GOT3 (cell line): ENCODE measurements at places on chromosomes 3 and 15.

- no peak for DNase-seq
Measured at GRCh38 chr3:185992831-185993374, 55.1 kb upstream of the TRA2B start.

- DNase-seq, result no peak
Measured at GRCh38 chr3:49787536-49787935, 1.2 kb upstream of the IP6K1 start.

- no peak for DNase-seq
Measured at GRCh38 chr15:45443645-45444044, 65.3 kb upstream of the GATM start.

GRCh38 chr3:32123620-32124019 is 17.2 kb downstream of the GPD1L start:
- DNase-seq, result no peak

DNA sequence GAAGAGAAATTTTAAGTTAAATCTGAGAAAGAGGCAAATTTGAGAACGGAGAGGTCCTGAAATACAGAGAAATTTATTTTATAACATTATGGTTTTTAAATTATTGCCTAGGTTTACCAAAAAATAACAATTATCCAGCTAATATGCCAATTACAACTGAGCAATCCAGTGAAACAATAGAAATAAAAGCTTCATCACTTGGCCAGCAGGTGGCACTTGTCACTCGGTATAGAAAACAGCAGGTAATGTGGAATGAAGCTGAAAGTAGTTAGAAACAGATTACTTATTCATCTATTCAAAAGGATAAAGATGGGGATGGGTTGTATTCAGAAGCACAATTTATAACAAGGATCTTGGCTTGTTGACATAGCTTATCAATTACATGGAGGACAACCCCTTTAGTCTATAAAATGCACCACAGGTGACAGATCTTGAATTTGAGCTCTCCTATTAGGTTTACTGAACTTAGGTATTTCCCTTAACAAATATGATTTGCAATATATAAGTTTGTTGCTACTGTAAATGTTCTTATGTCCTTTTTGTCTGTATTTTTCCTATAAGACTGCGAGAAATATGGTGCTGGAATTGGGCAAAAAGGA is 70.1 kb upstream of the GUCA1C start:
- DNase-seq, result no peak

- no peak for DNase-seq
Measured at GRCh38 chr3:80007522-80007921, 239.7 kb upstream of the ROBO1 start.

GRCh38 chr3:126126286-126126685 is 42.4 kb upstream of the SLC41A3 start:
- no peak for DNase-seq

- peak; percentile 75 for DNase-seq
Measured at GRCh38 chr15:74417225-74417624, 16.5 kb downstream of the SEMA7A start.

GRCh38 chr15:34109797-34110663 is 8.1 kb downstream of the PGBD4 start:
- DNase-seq, result no peak

- DNase-seq, result no peak
Measured at GRCh38 chr3:44226573-44226972, 15.1 kb upstream of the TOPAZ1 start.

GRCh38 chr3:14204515-14205284 is 26.1 kb downstream of the LSM3 start:
- no peak for DNase-seq

GRCh38 chr3:171285287-171285686 is 174.9 kb downstream of the TNIK start:
- DNase-seq, result no peak

DNA sequence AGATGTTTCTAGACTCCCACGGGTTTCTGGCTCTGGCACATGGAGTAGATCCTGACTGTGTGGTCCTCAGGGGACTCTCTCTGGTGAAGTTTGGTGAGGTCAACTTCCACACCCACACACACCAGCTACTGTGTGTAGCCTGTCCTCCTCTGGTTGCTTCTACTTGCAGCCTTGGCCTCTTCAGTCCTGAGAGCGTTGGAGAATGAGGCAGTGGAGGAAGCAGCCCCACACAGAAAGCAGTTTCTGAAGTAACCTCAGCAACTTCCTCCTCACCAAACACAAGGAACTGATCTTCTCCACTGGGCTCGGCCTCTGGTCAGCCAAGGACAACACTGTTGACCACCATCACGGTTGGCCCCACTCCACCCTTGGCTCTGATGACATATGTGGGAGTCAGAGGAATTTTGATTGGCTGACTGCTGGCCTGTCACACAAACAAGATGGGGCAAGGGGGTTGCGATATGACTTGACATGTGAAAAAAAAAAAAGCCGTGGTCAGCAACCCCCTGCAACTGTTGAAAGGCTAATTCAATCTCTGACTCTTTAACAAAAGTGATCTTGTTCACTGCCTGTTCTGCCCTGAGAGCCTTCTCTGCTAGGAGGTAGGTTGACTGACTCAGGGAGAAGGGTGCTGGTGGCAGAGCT is 19.6 kb downstream of the CD86 start:
- no peak for DNase-seq

DNA sequence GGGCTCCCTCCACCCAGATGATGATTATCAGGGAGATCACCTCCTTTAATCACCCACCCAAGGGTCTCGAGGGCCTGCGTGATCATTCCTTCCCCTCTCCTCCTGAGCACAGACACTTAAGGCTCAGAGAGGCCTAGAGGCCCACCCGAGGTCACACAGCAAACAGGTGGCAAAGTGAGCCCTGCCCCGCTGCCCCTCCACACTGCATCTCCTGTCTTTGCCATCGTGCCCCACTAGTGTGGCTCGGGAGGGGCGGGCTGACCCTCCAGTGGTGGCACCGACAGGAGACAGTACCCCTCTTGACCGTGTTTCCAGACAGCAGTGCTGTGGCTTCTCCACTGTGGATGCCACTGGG is 4.9 kb upstream of the PLXND1 start:
- DNase-seq, result no peak

- DNase-seq, result no peak
Measured at GRCh38 chr3:107216711-107217110, 160.5 kb upstream of the CCDC54 start.

DNA sequence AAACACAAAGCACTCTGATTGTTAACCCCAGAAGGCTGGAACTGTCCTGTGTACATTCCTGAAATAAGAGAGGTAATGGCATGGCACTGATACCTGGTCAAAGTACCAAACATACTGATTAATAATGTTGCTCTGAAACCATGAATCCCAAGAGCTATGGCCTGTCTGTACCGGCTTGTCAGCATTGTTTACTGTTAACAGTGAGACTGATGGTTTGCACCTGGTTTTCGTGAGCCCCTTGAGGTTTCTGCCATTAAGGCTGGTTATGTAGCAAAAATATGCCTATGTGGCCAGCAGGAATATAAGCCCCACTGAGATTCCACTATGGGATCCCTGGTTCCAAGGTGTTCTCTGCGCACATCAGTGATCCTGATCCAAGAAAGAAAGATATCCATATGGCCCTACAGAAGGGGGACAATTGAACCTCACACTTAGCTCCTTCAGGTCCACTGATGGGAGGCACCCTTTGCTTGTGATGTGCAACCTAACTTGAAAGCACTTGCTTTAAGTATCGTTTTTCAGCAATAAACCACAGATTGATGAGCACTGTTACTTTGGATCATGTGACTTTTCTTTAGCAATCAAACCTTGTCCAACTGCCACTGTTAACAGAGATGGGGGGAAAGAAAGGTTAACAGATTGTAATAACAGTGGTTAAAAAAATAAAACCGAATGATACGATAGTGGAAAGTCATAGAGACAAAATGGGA is 65.2 kb downstream of the TBL1XR1 start:
- DNase-seq, result no peak

- no peak for DNase-seq
Measured at GRCh38 chr3:52723935-52724334, 18.0 kb downstream of the SPCS1 start.

GRCh38 chr3:43477600-43477999 is 144.2 kb downstream of the ANO10 start:
- no peak for DNase-seq

DNA sequence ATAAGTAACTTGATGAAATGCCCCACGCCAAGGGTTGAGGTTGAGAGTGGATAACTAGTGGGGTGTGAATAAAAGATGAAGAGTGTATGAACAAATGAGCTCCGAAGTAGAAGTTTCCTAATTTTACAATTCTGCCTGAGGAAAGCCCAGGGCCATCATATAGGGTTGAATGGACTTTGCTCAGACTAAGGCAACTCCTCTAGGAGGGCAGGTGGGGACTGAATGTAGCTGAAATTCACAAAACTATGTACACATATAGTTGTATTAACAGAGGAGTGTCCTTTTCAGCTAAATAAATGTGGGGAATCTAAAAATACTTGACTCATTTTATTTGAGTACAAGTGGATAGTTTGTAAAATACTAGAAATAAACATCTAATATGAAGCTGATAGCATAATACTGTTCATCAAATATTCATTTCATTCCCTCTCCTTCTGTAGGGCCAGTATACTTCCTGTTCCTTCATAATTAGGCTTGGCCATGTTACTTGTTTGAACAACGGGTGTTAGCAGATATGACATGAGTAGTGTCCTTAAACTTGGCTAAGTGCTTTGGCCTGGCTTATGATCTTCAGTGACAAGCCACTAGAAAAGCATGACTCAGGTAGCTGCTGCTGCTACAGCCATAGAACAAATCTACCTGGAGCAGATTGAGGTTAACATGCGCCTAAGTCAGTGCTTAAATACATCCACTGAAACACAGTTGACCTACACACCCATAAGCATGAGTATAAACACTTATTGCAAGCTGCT is 26.5 kb downstream of the PLSCR1 start:
- DNase-seq, result no peak

DNA sequence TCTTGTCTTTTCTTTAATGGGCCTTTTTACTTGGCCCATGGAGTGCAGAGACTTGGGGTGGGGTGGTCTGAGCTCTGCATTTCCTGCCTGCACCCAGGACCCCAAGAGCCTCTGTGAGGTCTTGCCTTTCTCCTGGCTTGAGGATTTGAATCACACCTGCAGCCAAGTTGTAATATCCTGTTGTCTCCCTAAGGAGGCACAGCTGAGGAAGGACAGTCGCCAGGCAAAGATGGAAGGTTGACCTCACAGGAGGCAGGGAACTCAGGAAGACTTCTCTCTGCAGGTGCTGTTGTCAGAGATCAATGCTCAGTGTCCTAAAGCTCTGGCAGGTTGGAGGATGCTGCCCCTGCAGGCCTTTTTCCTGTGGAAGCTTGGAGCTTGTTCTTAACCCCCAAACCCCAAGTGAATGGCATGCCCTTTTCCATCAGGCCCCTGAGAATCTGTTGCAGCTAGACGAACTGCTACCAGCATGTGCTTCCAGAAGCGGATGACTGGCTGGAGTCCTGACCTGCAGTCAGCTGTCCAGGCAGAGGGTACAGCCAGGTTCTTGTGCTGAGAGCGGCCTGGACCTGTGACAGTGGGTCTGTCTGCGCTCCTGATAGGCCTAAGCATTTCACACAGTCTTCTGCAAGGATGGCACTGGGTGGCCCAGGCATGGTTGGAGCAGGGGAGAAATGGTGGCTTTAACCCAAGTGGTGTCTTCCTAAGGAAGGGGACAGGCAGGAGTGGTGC is 120.0 kb downstream of the EEFSEC start:
- DNase-seq, result no peak

- DNase-seq, result no peak
Measured at GRCh38 chr3:33467786-33468185, 27.6 kb upstream of the UBP1 start.
